ENCODE measurements at places on chromosomes 5 and 9.
A peak's percentile ranks its signal among the peaks of the same experiment; 100 is the strongest.

- DNase-seq, result no peak
Observed at GRCh38 chr5:150506571-150507473, 1.1 kb upstream of the NDST1 start.

DNA sequence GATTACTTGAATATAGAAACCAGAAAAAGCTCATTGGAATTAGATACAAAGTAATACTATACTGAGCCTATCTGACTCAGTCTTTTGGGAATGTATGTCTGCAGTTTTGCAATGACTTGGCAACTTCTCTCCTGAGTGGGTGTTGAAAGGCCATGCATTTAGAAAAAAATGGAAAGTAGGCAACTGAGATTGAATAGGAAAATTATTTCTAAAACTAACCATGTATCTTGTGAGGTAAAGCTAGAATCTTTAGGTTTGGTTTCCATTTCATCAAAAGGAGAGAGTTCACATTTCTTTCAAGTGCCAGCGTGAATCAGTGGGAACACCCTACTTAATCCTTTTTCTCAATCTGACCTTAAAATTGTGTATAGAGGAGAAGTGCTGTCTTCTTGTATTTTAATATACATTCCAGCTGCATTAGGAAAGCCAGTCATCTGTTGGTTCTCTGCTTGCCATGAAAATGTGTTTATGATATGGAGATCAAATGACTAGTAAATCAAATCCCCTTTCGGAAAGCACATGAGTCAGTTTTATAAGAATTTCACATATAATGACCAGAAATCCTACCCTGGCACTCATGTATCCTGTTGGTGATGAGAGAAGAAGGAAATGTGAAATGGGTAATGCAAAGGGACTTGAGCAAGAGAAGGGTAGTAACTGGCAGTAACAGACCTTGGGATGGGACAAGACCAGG, 30.4 kb downstream of the NFX1 start:
- DNase-seq, result peak; percentile 73

DNA sequence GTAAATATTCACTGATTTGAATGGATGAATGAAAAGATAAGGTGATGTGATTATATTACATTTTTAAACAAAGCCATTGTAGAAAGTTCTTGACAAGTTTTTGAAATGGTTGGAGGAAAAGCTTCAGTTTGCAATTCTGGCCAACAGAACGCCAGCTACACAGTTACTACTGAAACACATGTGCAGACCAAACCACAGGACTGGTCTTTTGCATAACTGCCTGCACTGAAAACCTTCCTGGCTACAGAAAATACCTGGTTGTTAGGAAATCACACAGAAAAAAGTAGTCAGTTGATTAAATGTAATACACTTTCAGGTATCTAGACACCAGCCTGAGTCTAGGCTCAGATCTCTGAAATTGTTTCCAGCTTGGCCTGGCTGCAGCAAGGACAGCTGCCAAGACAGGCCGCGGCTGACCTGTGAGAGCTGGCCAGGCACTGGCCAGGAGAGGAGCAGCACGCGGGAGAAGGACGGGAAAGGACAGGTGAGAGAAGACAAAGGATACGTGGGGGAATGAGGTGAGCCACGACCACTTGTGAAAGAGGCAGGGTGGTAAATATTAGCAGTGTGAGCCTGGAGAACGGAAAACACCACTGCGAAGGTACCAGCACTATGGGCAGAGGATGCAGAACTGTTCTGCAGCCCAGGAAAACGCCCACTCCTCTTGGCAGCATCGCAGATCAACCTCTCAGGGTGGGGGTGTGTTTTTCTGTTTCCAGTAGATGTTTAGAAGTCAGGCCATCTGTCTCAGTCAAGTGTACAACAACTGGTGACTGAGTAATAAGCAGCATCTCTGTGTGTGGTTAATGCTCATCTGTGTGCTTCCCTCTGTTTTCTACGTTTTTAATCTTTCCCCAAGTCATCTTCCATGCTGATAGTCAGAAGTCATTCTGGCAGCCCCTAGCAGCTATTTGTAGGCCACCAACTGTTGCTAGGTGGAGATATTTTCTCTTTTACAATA, 137.4 kb downstream of the SCAMP1 start:
- no peak for DNase-seq

- no peak for DNase-seq
Observed at GRCh38 chr9:127258606-127259471, 5.7 kb upstream of the GARNL3 start.

GRCh38 chr9:82457298-82457697, 468.7 kb downstream of the SPATA31D1 start:
- no peak for DNase-seq

GRCh38 chr5:147742151-147742550, 40.4 kb downstream of the JAKMIP2 start:
- DNase-seq, result peak; percentile 50

DNA sequence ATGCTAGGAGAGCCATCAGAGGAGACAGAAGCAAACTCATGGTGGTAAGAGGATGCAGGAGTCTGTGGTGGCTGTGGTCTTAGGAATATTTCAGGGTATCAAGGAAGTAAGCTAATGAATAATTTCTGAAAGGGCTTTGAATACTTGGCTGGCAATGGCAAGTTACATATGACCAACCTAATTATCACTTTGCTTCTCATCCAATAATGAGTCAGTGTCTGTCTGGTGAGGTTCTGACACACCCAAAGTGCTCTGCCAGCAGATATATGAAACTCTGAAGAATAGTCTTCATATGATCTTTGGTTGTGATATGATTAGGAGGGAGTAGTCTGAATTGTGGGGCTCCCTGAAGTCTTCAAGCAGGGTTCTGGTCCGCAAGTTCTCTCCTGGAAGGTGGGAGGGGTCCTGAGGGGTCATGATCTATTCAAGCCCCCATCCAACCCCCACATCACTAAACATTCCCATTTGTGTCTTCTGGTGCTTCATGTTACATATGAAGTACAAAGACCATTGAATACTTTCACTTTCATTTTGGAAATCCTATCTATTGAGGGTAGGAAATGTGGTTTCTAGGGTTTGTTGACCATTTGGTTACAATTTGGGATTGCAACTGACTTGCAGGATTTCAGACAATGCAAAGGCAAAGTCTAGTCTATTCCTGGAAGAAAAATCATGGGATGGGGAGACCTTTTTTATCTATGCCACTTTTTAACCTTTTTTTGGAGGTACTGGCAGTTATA, 199.9 kb upstream of the CDKN2B start:
- DNase-seq, result no peak

DNA sequence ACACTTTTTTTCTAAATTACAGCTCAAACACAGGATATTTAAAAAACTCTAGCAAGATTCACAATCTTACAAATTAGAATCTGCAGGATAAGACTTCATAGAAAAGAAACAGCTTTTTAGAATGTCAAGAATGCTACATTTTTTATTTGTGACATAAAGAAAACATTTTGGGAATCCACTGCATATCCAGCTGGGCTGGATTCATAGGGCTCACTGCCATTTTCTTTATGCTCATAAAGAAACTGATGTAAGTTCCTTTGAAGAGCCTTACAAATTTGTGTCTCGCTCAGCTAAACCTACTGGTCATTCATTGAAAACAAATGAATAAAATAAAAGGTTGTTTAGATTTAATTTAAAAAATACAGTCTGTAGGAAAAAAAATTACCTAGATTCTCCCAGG, 332.3 kb downstream of the TRPM3 start:
- DNase-seq, result no peak

- DNase-seq, result no peak
Observed at GRCh38 chr9:78297672-78297961, 692 bp downstream of the PSAT1 start.

DNA sequence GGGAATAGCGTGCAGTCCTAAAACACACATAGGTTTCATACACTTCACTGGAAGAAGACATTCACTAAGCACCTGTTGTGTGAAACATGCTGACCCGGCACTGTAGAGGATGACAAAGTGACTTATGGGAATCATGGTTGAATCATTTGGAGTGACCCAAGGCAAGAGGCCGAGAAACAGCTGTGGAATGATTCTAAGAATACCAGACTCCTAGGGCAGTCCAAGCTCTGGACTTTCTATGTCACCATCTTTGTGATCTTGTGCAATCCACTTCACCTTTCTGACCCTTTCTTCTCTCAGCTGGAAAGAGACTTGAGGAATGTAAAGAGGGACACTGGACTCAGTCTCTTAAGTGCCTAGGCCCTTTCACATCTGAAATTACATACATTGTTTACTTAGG, 13.1 kb downstream of the MSANTD3 start:
- DNase-seq, result no peak

DNA sequence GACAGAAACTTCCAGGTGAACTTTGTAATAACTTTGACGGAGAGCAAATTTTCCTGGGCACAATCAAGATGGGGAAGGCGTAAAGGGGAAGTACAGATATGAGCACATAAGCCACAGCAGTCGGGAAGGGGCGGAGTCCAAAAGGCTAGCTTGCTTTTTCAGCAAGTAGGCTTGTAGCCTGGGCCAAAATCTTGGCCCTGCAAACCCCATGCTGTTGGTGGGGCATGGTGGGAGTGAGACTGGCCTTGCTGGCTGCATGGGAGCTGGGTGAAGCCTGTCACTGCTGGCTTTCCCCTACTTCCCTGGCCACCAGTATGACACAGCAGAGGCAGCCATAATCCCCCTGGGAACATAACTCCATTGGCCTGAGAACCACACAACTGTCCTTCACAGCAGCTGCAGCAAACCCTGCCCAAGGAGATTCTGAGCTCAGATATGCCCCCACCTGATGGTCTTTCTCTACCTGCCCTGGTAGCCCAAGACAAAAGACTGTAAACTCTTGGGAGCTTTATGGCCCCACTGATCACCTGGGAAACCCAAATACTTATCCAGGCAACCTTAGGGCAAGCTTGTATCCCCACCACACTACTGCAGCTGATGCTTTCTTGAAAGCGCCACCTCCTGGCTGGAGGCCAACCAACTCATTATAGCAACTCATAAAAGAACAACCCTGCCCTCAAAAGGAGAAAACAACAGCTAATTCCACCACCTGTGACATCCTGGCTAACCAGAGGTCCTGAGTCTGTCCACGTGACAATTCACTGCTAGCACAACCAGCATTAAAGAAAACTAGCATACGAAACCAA, 24.0 kb downstream of the DCTN4 start:
- peak; percentile 29 for DNase-seq

GRCh38 chr9:19451240-19452087, 42.7 kb downstream of the ACER2 start:
- DNase-seq, result no peak

DNA sequence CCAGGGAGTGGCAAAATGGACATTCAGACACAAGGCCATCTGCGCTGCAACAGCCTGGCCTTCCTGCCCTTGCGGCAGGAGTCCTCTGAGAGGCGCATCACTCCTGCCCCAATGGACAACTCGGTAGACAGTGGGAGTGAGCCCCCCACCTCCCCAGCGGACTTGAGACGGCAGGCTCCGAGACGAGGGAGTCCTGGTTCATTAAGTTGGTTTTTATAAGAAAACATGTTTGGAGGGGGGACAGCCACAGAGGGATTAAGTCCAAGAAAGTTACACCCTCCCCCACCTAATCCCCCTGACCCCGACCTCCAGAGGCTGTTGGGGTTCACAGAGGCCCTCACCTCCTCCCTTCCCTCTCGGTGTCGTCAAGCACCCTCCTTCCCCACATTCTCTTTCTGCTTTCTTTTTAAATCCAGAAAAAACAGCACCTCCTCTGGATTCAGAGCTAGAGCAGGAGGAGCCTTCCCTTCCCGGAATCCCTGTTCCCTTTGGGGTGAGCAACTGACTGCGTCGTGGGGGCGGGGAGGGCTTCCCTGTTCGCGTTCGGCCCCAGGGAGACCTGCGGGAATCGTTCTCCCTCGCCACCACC, 1.8 kb upstream of the EGR1 start:
- peak; percentile 15 for DNase-seq
